ENCODE measurements at places on chromosomes 2 and 18.

DNA sequence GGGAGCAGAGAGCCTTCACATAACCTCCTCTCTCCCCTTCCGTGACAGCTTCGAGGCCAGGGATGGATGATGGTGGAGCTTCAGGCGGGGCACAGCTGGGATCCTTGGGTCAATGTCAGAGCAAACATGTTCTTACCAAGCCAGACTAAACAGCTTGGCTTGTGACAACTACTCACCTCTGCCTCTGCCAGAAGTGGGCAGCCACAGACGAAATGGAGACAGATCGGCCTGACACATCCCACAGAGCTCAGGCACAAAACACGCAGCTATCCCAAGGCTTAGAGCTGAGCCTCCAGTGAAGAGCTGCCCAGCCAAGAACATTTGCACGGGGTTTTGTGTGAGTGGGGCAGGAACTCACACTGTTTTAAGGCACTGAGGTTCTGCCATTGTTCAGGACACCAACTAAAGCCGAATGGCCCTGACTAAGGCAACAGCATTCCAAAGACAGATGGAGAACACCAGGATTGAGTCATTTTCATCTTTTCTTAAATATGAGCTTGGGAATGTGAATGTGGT, 12.8 kb downstream of the PXDN start:
- no peak for DNase-seq

GRCh38 chr2:43405829-43406228, 179.4 kb upstream of the ZFP36L2 start:
- peak; percentile 10 for DNase-seq

GRCh38 chr18:4157352-4157751, 297.8 kb downstream of the DLGAP1 start:
- no peak for DNase-seq

DNA sequence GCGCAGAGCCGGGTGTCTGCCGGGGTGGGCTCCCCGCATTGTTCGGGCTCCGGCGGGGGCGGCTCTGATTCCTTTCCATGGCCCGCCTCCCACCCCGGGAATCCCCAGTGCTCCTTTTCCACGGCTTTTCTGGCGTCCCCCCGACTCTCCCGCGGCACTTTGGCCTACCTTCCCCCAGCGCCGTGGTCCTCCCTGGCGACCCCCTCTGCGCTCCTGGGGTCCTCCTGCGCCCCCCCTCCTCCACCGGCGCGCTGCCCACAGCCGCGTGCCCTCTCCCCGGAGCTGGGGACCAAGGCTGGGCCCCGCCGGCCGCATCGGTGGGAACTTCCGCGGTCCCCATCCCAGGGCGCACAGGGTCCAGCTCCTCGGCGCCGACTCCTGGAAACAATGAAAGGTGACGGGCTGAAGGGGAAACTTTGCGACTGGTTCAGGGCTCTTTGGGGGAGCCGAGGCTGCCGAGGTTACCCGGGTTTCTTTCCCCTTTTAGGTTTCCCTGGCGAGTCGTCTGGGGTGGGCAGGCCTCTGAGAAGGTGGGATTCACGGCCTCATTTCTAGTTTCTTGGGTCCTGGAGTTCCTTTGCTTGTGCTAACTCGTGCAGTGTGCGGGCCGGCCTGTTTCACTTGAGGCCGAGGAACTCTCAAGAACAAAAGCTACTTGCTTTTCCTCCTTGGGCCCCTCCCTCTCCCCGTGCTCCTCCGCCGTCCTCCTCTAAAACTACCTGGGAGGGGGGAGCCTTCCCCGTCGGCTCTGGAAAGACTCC, 2.2 kb downstream of the TGIF1 start:
- peak; percentile 17 for DNase-seq

DNA sequence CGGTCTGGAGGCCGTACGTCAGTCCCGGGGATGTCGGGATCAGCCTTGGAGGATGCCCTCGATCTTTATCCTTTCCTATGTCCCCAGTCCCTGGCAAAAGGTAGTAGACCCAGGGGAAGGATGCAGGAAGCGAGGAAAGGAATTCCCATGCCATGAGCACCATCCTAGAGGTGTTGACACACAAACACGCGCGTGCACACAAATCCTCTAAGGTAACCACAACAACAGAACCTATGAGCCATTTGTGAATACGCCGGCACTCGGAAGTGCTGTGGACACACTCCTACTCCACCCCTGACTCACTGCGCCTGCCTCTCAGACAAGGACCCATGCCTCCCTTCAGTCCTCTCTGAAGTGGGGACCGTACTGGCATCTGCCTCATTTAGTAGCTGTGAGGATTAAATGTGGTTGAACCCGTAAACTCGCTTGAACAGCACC, 11.3 kb upstream of the MLPH start:
- DNase-seq: no peak

DNA sequence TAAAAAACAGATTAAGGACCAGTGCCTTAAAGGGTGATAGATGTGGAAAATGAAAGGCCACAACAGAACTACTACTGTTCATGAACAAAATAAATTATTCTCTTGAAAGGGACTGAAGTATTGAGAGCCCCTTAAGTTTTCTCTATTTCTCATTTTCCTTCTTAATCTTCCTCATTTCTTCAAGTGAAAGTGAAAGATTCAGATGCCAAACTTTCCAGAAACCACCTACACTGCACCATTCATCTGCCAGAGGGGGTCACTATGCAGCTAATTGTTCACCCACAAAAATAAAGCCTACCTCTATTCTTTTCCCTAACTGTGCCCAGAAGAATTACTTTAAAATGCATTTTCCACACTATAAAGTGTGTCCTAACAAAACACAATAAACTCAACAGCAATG, 140.1 kb downstream of the NR4A2 start:
- no peak for DNase-seq

GRCh38 chr2:237431837-237432236, 17.9 kb upstream of the COL6A3 start:
- DNase-seq: no peak

DNA sequence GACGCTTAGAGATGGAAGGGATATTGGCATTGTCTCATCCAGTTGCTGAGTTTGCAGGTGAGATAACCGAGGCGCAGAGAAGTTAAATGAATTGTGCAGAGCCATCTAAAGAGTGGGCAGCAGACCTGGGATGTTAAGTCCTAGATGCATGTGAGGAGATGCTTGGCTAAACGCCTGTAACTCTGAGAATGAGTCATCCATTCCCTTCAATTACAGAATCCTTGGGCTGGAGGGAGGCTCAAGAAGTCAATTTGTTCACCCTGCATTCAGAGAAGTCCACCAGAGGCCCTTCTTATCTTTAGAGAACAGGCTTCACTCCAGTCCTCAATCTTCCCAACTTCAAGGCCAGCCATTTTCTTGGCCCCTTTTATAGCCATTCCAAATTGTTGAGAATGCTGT, 1.6 kb downstream of the EHD3 start:
- DNase-seq: no peak

DNA sequence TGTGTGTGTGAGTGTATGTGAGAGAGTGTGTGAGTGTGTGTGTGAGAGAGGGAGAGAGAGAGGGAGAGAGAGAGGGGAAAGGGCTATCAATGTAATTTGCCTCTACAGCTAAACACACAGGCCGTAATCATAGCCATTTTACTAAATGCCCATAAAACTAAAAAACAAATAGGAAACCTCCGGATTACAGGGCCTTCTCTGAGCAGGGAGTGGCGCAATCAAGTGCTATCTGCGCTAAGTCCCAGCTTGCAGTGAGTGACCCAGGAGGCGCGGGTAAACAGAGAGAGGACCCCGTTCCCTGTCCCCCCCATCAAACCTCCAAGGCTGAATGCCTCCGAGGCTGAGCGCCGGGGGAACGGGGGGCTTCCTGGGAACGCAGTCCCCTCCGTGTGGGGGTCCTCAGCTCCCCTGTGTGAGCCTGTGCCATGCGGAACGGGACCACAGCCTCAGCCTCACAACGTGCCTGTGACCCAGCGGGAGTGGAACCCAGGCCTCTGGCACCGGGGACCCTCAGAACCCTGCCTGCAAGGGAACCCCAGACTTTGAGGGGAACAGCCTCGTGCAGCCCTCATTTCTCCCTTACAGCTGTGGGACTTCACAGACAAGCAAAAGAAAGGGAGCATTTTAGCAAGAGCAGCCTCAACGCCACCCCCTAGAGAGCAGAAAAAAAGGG, 54.7 kb upstream of the ID2 start:
- no peak for DNase-seq

- DNase-seq: no peak
These were observed 118.9 kb upstream of the FOSL2 start for GRCh38 chr2:28273751-28274150.

DNA sequence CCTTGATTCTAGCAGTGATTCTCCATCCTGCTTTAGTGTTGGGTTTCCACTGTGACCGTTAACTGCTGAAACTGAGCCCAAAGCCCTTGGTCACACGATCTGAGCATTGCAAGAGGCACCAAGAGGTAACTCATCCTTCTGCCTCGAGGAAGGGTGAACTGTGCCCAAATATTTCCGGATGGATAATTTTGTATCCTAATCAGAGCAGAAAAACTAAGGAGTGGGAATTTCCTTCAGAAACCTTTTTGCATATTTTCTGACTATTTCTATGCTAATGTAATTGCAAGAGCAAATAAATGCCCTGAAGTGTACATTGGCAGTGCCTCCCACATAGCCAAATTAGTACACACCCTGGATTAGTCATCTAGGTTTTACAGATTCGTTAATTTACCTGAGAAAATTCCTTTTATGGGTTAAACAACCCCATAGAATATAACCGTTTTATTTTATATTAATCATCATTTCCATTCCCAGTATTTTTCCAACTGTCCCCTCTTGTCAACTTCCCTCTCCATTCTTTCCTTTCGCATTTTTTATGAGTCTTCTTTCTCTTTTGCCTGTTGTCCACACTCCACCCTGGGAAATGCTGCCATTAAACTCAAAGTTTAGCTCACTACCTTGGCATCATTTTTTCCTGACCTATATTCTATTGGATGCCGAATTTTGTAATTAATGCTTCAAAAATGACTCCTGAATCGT, 31.7 kb upstream of the COBLL1 start:
- DNase-seq: no peak

GRCh38 chr2:64617631-64618151, 36.0 kb downstream of the SERTAD2 start:
- no peak for DNase-seq

DNA sequence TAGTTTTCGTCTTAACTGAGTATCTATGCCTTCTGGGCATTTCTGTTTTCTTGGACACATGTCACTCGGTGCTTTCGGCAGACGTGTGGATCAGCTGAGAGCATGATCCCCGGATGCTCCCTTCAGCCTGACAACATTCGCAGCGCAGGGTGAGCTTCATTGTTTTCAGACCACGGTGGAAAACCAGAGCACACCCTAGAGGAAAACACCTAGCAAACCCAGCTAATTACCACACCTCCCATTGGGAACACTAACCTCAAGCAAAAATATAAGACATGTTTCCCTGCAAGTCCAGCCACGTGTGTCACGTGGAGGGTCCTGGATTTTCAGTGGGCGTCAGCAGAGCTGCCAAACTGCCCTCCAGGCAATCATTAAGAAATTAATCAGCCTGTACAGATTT, 31.0 kb downstream of the ANKRD29 start:
- no peak for DNase-seq

DNA sequence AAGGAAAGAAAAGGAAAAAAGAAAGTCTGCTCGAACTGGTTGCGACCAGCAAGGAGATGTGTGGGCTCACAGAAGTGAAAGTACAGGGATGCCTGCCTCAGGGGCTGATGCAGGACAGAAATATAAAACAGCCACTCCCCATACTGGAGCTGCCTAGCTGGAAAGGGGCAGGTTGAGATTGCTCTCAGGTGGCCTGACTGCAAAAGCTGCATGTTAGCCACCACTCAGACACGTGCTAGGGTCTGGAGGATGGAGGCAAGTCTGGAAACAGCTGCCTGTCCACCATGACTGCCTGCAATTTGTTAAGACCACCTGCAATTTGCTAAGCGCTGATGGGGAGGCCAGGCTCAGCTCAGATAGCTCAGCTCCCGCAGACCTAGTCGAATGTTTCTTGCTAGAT, 17.9 kb downstream of the B3GNT7 start:
- DNase-seq: no peak

DNA sequence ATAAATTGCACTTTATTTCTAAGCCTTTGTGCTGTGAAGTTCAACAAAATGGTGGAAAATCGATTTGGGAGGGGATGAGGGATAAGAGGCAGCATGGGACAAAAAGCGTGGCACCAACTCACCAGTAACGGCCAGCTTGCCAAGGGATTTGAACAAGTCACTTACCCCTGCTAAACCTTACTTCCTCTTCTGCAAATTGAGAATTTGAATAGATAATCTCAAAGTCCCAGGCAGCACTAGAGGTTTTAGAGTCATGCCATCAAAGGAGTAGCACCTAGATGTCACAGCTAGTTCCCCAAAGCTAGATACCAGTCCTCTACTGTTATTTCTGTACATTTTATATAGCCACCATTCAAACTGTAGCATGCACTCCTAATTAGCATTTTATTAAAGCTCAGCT, 83.7 kb upstream of the VRK2 start:
- DNase-seq: no peak

DNA sequence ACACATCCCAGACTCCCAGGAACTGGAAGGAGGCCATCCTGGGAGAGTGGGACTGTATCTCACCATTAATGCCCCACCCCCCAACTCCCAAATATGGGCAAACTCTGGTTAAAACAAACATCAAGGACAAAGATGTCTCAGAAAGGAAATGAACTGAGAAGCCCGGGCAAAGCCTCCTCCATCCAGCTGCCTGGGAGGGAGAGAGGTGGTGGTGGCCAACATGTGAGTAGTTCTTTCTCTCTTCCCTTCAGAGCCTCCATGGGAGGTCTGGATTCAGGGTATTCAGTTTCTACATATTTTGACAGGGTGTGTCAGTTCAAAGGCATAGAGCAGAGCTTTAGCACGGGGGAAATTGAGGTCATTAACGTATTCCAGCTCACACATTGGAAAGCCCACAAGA, 57.5 kb downstream of the CXCR4 start:
- DNase-seq: no peak

- DNase-seq: no peak
These were observed 140.2 kb upstream of the ETAA1 start for GRCh38 chr2:67256892-67257291.

- no peak for DNase-seq
These were observed 9.8 kb downstream of the MALL start for GRCh38 chr2:110105608-110106467.

DNA sequence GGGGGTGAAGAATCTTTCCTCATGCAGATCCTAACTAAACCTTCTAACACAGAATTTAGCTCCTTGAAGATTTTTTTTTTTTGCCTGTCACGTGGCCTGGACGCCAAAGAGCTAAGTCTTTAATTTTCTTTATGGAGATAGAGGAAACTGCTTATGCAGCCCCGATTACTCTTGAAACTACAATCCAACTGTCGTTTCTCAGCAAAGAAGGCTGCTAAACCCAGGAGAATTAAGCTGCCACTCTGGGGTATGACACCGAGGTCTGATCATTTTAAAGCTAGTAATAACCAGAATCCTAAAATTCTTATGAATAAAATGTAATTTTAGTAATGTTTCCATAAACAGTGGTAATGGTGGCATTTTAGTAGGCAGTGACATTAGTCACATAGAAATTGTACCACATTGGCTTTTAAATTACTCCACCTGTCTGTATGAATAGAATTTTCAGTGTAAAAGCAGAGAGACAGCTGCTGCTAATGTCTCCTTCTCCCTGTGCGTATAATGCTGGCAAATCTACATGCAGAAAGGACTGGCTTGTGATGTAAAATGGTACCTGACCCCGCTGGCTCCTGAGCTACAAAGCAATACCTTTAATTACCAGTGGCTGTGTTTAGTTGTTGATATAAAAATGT, 86.5 kb downstream of the MEIS1 start:
- DNase-seq: no peak

- DNase-seq: no peak
These were observed 934.1 kb upstream of the KLHL29 start for GRCh38 chr2:22450831-22451230.

- DNase-seq: no peak
These were observed 16.1 kb downstream of the C1D start for GRCh38 chr2:68046642-68047240.

GRCh38 chr18:80246445-80247392, 595 bp downstream of the PARD6G start:
- DNase-seq: peak; percentile 72

All from GM20000 (cell line).